ENCODE measurements at places on chromosomes 16 and 17.

DNA sequence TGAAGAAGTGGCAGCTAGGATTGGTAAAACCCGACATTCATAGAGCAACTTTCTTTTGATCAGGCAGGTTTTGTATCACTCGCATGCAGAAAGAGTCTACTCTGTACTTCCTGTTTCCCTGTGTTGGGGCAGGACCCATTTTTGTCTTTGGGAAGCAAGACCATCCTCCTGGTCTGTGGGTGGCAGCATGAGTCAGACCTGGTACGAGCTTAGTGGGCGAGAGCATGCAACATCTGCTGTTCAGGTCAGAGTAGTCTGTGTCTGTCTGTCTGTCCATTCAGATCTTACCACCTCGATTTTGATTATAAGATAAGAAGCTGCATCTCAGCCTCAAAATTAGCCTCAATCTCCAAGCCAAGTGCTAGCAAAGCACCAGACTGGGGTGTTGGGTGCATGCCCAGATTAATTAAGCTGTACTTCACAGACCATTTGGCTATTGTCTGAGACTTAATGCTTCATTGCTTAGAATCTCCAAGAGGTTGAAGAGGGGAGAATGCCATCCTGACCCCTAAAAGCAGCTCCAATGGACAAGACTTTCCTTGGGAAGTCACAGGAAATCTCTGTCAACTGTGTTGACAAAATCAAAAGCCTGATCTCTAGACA is 110.9 kb downstream of the XYLT1 start:
- DNase-seq: no peak

DNA sequence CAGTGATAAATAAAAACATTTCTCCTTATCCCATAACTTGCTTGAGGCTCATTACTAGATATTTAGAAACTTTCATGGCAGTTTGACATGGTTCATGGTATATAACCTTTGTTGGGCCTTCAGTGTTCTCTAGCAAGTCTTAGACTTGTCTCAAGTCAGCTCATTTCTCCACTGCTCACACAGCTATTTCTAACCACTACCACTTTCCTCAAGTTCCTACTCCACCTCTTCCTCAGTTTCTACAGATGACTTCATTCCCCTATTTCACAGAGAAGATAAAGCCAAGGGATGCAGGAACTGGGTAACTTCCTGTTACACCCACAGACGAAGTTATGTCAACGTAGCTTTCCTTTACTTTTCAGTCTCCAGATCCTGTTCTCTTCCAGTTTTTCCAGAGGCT is 23.2 kb downstream of the NLK start:
- no peak for DNase-seq

- DNase-seq: no peak
These were observed 16.3 kb downstream of the PRPSAP1 start for GRCh38 chr17:76337413-76337777.

DNA sequence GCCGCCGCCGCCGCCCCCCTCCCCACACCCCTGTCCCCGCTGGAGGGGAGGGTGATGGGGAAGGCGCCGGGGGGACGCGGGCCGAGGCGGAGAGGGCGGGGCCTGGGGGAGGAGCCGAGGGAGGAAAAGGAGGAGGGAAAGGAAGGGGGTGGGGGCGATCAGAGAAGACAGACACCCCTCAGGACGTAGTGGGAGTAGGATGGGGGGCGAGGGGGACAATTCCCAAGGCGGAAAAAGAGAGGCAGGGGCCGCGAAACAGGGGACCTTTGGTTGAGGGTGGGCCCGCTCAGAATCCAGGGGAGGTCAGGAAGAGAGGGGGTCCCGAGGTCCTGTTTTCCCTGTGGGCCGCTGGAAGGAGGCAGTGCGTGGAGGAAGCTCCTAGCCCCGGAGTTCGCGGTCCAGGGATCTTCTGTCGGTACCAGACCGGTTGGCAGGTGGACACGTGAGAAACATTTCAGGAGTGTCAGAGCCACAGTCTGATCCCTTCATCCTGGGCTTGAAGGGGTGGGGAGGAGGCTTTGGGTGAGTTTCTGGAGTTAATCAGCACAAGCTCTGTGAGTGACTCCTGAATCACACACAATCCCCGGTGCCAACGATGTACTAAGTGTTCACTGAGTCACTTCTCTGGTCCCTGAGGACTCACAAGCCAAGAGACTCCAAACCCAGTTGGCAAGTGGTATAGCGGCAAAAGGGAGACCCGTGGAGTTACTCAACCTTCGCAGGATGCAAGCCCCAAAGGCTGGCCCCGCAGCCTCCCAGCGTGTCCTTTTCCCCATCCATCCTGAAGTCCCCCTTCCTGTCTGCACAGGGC is at the start of gene XYLT1:
XYLT1 (minus strand) TSS at position 53 of the 811 bp plus-strand sequence. CDS start 164 bp downstream, outside the sequence.
- peak; percentile 97 for DNase-seq

GRCh38 chr17:3732210-3732621 is 8.5 kb downstream of the HASPIN start:
- no peak for DNase-seq

DNA sequence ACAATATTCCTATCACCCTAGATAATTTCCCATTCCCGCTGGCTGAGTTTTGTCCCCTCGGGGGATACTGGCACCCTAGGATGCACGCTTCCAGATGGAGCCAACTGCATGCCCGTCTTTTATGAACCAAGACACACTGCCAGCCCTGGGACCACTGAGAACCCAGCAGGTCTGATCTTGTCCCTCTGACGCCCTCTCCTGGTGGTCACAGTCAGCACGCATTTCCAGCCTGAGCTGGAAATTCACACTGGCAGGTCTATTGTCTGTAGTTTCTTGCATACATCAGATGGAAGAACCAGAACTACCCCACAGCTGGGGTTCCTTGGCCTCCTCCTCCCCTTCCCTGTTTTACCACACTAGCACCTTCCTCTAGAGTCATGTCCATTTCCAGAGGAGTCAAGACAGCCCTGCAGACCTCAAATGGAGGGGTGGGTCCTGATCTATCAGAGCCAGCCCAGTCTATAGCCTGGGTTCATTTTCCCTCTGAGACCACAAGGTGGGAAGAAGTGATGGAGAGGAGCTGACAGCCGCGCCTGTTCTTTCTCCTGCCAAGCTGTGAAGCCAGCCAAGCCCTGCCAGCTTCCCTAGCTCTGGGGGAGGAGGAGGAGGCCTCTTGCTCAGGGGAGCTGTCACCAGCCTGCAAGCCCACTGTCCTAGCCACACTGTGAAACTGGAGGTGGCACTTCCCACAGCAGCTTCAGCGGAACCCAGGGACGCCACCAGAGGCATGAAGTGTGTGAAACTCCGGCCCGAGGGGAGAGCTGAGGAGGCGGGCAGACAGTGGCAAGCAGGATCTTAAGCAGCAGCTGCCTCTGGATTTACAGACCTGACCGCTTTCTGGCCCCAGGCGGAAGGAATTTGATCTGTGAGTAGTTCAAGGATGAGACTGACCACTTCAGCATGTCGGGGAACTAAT is 29.3 kb downstream of the MXRA7 start:
- DNase-seq: peak; percentile 51

DNA sequence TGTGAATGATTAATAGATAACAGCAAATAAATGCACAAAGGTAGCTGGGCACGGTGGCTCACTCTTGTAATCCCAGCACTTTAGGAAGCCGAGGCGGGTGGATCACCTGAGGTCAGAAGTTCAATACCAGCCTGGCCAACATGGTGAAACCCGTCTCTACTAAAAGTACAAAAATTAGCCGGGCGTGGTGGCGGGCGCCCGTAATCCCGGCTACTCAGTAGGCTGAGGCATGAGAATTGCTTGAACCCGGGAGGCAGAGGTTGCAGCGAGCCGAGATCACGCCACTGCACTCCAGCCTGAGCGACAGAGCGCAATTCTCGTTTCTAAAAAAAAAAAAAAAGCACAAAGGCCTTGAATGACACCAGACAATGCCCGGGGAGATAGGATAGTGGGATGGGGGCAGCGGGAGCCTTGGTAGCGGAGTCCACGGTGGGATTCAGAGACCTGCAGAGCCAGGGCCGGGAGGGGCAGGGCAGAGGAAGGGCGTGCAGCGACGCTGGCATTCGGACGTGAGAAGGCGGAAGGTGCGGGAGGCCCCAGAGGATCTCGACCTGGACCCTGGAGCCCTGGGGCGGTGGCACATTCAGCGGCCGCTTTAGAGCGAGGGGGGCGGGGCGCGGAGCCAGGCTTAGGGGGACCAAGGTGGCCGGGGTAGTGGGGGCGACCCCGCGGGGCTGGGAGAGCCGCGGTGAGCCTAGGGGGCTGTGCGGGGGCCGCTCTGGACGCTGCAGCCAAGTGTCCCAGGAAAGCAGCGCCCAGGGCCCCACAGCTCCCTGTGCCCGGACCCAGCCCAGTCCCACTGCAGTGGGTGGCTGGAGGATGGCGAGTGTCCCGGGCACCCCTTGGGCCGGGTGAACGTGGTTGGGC is 999 bp upstream of the FLYWCH2 start:
- DNase-seq: no peak

GRCh38 chr17:53627511-53627910 is 195.2 kb upstream of the KIF2B start:
- DNase-seq: peak; percentile 26

DNA sequence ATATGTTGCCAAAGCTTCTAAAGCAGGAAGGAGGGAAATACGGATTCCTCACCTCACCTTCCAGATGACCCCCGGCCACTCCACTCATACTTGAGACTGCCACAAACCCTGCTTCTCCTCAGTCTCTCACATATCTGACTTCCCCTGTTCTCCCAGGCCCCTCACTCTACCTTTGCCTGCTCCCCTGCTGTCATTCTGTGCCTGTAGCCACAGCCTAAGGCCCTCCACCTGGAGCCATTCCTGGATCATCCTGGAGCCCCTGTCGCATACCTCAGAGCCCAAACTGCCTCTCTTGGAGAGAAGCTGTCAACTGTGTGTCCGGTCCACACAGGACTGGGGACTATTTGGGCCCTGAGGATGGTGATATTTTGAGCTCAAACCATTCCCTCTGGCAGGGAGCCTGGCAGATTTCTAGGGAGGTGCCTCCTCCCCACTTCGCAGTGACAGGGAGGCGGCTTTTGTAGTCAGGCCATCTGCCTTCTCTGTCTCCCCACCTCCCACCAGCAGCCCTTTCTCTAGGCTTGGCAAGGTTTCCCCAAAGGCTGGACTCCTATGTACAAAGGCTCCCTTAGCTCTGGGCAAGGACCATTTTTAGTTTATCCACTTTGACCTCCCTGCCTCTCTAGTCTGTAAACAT is 2.3 kb upstream of the MED24 start:
- DNase-seq: no peak

- no peak for DNase-seq
These were observed 87.8 kb downstream of the ZZEF1 start for GRCh38 chr17:4055014-4055413.

DNA sequence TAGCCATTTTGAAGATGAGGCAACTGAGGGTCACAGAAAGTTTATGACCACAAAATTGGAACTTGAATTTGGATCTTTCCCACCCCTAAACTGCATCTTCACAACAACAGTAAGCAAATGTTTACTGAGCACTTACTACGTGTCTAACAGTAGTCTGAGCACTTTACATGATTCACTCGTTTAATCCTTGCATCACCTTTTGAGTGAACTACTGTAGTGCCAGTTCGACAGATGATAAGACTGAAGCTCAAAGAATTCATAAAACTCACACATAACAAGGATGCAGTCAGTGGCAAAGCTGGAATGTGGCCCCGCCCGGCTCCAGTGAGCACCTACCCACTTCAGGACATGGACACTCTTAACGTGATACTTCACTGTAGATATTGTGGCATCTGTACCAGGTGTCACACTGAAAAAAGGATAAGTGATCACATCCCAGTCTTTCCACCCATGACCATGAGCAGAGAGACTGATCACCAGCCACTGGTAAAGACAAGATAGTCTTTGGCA is 36.0 kb upstream of the HLF start:
- DNase-seq: no peak

GRCh38 chr17:71315568-71315967 is 805.3 kb upstream of the SOX9 start:
- no peak for DNase-seq

DNA sequence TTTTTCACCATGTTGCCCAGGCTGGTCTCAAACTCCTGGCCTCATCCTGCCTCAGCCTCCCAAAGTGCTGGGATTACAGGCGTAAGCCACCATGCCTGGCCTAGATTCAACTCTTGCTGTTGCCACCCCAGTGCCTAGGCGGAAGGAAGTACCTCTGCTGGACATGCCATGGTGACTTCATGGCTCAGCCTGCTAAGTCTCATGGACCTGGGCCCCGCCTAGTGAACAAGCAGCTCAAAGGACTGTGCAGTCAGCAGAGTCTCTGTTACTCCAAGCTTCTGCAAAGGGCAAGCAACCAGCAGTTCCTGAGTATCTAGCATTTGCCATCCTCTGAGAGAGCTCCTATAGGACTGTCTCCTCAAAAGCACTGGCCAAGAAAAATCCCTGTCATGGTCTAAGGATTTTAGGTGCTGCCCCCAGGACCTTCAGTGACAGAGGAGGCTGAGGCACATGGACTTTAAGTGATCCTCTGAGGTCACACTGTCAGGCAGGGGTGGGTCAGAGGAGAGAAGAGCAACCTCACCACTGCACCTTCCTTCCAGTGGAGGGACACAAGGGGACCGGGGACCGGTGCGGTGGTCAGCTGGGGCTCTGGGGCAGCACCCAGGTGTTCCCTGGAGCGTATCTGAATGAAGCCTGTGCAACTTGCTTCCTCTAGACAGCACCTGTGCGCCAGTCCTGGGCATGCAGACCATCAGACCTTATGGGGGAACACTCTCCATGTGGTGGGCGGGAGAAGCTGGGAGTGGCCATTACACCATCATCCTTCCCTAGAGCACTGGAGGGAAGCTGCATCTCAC is 71.3 kb downstream of the IL21R start:
- DNase-seq: no peak

- no peak for DNase-seq
These were observed 183.2 kb downstream of the AATF start for GRCh38 chr17:37131669-37132611.

DNA sequence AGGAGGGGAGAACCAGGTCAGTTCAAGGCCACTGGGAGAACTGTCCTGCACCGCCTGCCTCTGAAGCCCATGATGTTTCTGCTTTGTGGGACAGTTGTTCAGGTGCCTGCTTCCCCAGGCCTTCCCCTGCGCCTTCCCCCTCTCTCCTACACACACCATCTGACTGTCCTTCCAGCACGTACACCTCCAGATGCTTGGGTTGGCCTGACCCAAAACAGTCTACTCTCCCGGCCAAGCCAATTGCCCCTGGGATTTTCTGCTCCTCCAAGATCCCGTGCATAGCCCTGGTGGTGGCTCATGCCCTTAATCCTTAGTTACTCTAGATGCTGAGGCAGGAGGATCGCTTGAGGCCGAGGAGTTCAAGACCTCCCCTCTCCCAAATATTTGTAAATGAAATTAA is 684 bp upstream of the RSAD1 start:
- no peak for DNase-seq

GRCh38 chr17:61280338-61280737 is 119.3 kb upstream of the TBX2 start:
- DNase-seq: no peak

DNA sequence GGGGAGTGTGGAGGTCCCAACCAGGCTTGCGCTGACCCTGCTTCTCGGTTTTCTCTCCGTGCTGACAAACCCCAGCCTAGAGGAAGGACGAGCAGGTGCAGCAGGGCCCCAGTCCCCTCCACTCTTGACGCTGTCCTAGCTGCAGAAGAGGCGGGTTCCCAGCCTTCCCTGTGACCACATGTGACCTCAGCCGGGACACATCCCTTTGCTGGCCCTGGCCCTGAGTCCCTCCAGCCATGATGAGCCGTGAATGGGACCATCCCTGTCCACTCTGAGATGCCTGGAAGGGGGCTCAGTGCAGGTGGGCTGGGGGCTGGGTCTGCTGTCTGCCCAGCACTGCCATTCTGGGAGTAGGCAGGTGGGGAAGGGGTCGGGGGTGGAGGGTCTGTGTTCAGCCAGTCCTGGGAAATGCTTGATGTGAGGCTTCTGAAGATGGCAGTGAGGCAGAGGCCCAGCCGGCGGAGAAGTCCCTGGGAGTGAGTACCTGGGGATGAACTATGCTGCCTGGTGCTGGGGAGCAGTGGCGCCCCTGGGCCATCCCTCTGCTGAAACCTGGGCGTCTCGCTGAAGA is 1.9 kb upstream of the TUBB3 start:
- DNase-seq: no peak

GRCh38 chr17:6101706-6102105 is 31.5 kb downstream of the WSCD1 start:
- DNase-seq: no peak
